ENCODE measurements at places on chromosomes 3 and 15. TPM values are rescaled to one million over a fixed set of nuclear protein-coding genes. Genes with fewer than 3 reads are reported as not detected.

Gene SORD
- total RNA-seq: 9.6 TPM

Gene TPM1
- total RNA-seq: 387 TPM

Gene MOBP
- total RNA-seq: 0.87 TPM

Gene RPL4
- 2,364 TPM for total RNA-seq

Gene TMC3
- total RNA-seq: not detected

Gene C3orf20
- not detected for total RNA-seq

Gene IL17RB
- total RNA-seq: 7.1 TPM

Gene CCR4
- not detected for total RNA-seq

Gene ZNF501
- total RNA-seq: 8.3 TPM

Gene CHST2
- total RNA-seq: 33.7 TPM

Gene ARL14
- total RNA-seq: not detected

Gene SMCO1
- total RNA-seq: not detected

Gene TRH
- total RNA-seq: not detected

Gene FBXO40
- total RNA-seq: not detected

Gene DUOXA2
- total RNA-seq: not detected

Gene FBLN2
- 188 TPM for total RNA-seq

Gene SAXO2
- not detected for total RNA-seq

Gene CSTA
- 4.8 TPM for total RNA-seq

Gene TFG
- total RNA-seq: 50.8 TPM

Gene EAF1
- total RNA-seq: 18.8 TPM

Gene RTP3
- total RNA-seq: not detected

Gene TRA2B
- 193 TPM for total RNA-seq

Gene CNTN3
- total RNA-seq: 2.7 TPM

Gene GPR15
- not detected for total RNA-seq

Gene GAP43
- total RNA-seq: 2.4 TPM

Gene SELENOS
- 64.8 TPM for total RNA-seq

Gene EAF2
- 0.98 TPM for total RNA-seq

Gene THRB
- total RNA-seq: 10.3 TPM

Gene SNX33
- total RNA-seq: 31.5 TPM

Gene NDUFB4
- 55.0 TPM for total RNA-seq

Gene DLEC1
- total RNA-seq: 96.0 TPM

Gene TGM4
- not detected for total RNA-seq

Gene GOLGA8Q
- total RNA-seq: 1.2 TPM

Gene SI
- not detected for total RNA-seq

Gene DPPA2
- not detected for total RNA-seq

Gene CACNA1D
- 5.7 TPM for total RNA-seq

Gene FBXL22
- not detected for total RNA-seq

Gene C3orf49
- total RNA-seq: not detected

Gene AP3B2
- total RNA-seq: 1.3 TPM

Gene NAALADL2
- 11.1 TPM for total RNA-seq

Gene C3orf22
- total RNA-seq: not detected

Gene ERC2
- 0.84 TPM for total RNA-seq

Gene SYNPR
- not detected for total RNA-seq

Gene BCHE
- total RNA-seq: 0.30 TPM

Gene SH3GL3
- total RNA-seq: not detected

Gene SUSD5
- total RNA-seq: 6.6 TPM

Gene CIDEC
- 72.4 TPM for total RNA-seq

Gene RBM15B
- 27.9 TPM for total RNA-seq

Gene ACTRT3
- total RNA-seq: 2.3 TPM

Gene SLC2A2
- total RNA-seq: not detected

Gene INKA1
- total RNA-seq: 0.60 TPM

Measured in tibial nerve (tissue), 4 donors.